ENCODE measurements at places on chromosomes 7 and 10.

DNA sequence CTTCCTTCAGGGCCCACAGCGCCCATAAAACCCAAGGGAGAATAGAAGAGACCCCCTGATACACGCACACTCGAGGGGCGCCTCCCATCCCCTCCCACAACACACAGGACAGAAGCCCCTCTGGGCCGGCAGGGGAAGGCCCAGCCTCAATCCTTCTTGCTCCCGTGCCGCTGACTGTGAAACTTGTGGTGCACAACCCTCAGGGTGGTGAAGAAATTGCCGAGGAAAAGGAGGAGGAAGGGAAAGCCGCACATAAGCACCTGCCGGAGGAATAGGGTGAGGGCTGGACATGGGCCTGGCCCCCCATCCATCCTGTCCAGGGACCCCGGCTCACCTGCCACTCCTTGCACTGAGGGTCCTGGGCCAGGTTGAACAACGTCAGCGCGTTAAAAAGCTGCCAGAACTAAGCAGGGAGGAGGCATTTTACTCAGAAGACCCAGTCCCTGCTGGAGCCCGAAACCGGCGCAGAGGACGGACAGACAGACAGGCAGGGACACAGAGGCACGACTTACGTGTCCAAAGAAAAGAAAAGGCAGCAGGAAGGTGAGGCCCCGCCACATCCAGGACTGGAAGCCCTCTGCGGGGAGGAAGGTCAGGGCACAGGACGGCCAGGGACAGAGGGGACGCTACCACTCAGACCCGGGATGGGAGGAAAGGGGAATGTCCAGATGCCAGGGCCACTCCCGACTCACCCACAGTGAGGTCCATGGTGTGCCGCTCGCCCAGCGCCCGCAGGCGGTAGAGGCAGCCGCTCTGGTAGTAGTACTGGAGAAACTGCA is 7.2 kb downstream of the TMEM120A start:
- H3K36me3 ChIP-seq, result no peaks in the 10 kb centered on the region
- no peaks in the 10 kb centered on the region for H3K27me3 ChIP-seq
- no peak for DNase-seq
- H3K27ac ChIP-seq, result no peak overlapping the region

DNA sequence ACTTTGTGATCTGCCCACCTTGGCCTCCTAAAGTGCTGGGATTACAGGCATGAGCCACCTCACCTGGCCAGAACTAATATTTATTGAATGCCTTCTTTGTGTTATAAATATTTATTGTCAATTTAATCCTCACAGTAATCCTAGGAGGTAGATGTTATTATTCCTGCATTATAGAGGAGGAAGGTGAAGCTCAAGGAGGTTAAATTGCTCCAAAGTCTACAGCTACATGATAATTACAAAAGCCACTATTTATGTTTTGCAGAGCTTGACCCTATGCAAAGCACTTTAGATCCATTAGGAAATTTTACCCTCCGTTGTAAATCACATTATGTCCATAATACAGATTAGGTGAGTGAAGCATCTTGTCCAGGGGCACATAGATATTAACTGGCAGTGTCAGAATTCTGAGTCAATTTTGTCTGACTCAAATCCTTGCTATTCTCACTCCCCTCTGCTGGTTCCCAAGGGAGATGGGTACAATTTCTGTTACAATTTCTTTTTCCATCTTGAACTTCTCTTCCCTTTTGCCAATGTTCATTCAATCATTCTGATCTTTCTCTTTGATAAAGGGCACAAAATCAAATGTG is 25.7 kb upstream of the CDK14 start:
- peaks cover 7% of the 10 kb centered on the region for H3K4me1 ChIP-seq
- no peak overlapping the region for H3K4me3 ChIP-seq
- H3K27me3 ChIP-seq, result no peaks in the 10 kb centered on the region
- no peak for DNase-seq
- no peak overlapping the region for H3K27ac ChIP-seq

GRCh38 chr7:44291066-44291732 is 34.2 kb downstream of the CAMK2B start:
- no peak overlapping the region for H3K4me3 ChIP-seq
- no peak for DNase-seq
- no peaks in the 10 kb centered on the region for H3K4me1 ChIP-seq
- H3K27me3 ChIP-seq, result no peaks in the 10 kb centered on the region

GRCh38 chr10:30842185-30842584 is 189.5 kb downstream of the ZNF438 start:
- H3K4me3 ChIP-seq, result no peak overlapping the region
- no peaks in the 10 kb centered on the region for H3K27me3 ChIP-seq
- no peak for DNase-seq
- no peak overlapping the region for H3K27ac ChIP-seq
- no peaks in the 10 kb centered on the region for H3K36me3 ChIP-seq
- H3K4me1 ChIP-seq, result no peaks in the 10 kb centered on the region
